ENCODE measurements at places on chromosomes 5 and 9.

GRCh38 chr9:97675655-97676054, 21.5 kb downstream of the XPA start:
- no peak for DNase-seq

DNA sequence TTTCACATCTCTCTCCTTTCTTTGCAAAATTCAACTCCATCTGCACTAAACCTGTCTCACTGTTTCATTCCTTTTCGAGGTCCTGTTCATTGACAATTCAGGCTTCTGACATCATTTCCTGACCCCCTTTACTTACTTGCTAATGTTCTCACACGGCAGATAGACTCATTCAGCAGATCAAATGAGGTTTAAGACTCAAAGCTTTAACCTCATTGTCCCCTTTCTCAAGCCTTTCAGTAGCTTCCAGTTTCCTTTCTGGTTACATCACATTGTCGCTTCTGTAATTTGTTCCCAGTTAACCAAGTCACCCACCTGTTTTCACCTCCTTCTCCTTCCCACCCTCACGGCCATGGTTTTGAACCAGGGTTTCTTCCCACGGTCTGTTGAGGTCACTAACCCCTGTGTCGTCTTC, 143.4 kb upstream of the OTULINL start:
- no peak for DNase-seq

DNA sequence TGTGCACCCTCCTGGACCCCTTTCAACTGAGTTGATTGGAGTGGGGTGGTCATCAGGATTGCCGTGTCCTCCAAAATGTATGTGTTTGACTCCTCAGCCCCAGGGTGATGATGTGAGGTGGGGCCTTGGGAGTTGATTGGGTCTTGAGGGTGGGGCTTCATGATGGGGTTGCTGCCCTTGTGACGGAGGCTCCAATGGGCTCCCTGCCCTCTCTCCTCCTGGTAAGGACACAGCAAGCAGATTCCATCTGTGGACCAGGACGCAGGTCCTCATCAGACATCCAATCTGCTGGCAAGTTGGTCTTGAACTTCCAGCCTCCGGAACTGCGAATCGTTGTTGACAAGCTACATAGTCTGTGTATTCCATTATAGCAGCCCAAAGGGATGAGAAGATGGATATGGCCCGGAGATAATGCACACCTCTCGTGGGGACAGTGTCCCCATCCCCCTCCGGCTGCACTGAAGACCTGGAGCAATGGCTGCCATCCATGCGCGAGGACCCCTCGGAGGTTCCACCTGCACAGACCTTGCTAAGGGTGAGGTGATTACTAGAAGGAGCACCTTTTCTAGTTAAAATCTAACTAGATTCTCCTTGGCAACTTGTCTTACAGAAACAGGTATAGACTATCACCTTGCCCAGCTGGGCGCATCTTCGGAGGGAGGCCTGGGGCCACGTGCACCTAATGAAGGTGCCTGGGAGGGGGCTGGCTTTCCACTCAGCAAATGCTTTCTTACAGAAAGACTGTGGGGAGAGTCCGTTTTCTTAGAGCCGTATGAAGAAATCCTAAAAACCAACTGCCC, 75.7 kb upstream of the IRX4 start:
- no peak for DNase-seq

DNA sequence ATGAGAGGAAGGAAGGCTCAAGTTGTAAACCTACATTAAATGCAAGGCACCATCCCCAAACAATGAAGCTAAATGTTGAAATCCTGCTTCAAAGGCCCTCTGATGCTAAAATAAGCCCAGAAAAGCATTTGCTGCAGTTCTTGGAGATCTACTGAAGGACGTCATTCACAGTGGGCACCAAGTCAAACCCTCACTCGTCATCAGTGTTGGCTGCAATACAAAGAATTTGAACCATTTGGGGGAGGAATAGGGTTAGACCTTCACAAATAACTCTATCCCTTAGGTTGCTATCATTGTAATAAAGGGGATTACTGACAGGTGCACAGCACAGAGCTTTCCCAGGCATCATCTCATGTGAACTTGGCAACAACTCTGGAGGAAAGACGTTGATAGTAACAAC, 9.3 kb upstream of the MEGF9 start:
- DNase-seq: no peak

GRCh38 chr5:74226716-74227485, 413.6 kb downstream of the ENC1 start:
- no peak for DNase-seq

GRCh38 chr9:16515879-16516301, 354.6 kb downstream of the BNC2 start:
- DNase-seq: no peak

- DNase-seq: no peak
These were observed 3.9 kb upstream of the SPATA9 start for GRCh38 chr5:95686651-95687050.

DNA sequence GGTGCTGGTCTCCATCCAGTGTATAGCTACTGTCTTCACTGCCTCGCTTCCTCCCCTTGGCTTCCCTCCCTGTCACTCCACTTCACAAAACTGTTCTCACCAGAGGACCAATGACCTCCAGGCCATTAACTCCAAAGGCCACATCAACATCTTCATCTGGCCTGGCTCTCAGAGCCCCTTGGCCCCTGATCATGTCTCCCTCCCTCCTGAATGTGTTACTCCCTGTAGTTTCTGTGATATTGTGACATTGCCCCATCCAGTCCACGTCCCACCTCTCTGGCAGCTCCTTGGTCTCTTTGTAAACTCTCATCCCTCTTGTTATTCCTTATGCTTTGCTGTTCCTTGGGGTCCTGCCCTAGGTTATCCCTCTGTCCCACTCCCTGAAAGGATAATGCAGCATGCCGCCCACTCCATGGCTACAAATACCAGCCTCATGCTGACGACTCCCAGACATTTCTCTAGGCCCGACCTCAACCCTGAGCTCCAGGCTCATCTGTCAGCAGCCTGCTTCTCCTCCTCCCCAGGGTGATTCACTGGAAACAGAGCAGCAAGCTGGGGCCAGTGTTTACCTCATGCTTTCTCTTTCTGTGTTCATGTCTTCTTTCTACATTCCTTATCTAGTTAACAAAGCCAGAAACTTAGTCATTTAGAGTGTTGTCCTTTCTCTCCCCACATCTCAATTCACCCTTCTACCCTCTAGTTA, 312.2 kb downstream of the SPOCK1 start:
- DNase-seq: no peak

GRCh38 chr5:54754420-54754819, 231.0 kb downstream of the ESM1 start:
- no peak for DNase-seq

GRCh38 chr5:112283943-112284929, 134.8 kb downstream of the EPB41L4A start:
- DNase-seq: no peak

DNA sequence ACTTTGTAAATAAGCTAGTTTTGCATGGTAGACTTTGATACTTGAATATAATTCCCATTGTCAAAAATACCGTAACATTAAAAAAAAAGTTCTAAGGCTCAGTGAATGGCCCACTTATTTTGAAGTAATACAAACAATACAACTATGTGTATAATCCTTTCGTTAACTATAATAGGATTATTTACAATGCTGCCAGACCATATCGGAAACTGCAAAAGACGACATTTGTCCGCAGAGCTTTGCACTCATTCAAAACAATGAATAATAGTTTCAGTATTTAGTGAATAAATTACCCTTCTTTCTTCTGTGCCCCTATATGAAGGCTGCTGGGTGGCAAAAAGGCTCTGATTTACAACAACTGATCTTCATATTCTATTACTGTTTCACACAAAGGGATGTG, 121.8 kb downstream of the DROSHA start:
- no peak for DNase-seq

- DNase-seq: peak; percentile 28
These were observed 3.2 kb upstream of the ANXA1 start for GRCh38 chr9:73148447-73148937.

GRCh38 chr5:147407094-147407681, 102.7 kb downstream of the DPYSL3 start:
- DNase-seq: no peak

- no peak for DNase-seq
These were observed 6.6 kb downstream of the GALNT10 start for GRCh38 chr5:154196955-154197652.
